NAMALWA (cell line): ENCODE measurements at places on chromosomes 16 and 17.

GRCh38 chr17:82548681-82549303 lies 29.3 kb downstream of the FOXK2 start:
- DNase-seq, result no peak

DNA sequence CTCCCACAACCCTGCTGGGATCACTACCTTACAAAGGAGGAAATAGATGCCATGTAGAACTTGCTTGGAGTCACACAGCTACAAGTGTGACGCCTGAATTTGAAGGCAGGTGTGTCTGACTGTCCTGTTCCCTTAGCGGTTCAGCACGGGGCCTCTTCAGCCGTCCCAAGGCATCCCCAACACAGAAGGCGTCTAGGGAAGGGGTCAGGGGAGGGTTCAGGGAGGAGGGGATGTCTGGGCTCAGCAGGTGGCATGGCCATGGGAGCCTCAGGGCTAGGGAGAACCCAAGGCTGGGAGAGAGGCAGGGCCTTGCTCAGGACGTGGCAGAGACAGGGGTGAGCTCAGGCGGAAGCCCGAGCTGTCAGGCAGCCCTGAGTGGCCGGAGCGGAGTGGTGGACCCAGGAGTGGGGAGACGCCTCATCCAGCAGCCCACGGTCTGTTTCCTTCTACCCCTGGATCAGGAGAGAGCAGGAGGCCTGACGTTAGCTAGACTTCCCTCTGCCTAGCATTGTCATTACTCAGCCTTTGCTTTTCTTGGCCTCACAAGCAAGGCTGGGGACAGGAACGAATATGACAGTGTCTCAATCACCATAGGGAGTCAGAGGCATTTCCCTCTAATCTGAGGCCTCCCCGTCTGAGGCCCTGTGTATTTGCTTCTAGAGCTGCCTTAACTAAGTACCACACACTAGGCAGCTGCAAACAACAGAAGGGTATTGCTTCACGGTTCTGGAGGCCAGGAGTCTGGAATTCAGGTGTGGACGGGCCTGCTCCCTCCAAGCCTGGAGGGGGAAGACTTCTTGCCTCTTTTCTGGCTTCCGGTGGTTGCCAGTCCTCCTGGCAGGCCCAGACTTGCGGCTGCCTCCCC lies 31.3 kb upstream of the ANKRD40CL start:
- no peak for DNase-seq

- DNase-seq, result no peak
Measured at GRCh38 chr16:591231-591630, 1.4 kb downstream of the RAB40C start.

GRCh38 chr17:3962965-3963236 lies 1.3 kb downstream of the ATP2A3 start:
- peak; percentile 15 for DNase-seq

GRCh38 chr16:50763211-50763610 lies 21.3 kb downstream of the CYLD start:
- no peak for DNase-seq

DNA sequence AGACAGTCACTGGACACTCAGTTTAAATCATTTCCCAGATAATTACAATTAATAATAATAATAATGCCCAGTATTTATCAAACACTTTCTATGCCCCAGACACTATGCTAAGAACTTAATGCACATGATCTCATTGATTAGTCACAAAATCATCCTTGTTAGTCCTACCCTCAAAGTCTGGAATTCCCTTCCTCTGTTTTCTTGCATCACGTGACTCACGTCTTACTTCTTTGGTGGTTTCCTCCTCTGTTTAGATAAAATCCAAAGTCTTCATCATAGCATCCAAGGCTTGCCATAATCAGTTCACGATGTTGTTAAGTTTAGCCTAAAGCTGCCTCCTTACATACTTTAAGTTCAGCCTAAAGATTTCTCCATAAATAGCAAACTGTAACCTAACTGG lies 471.9 kb downstream of the PMP22 start:
- no peak for DNase-seq

GRCh38 chr17:78706271-78706915 lies 75.7 kb downstream of the CYTH1 start:
- DNase-seq, result peak; percentile 62

GRCh38 chr16:65618333-65618732 lies 496.5 kb upstream of the CDH11 start:
- no peak for DNase-seq

DNA sequence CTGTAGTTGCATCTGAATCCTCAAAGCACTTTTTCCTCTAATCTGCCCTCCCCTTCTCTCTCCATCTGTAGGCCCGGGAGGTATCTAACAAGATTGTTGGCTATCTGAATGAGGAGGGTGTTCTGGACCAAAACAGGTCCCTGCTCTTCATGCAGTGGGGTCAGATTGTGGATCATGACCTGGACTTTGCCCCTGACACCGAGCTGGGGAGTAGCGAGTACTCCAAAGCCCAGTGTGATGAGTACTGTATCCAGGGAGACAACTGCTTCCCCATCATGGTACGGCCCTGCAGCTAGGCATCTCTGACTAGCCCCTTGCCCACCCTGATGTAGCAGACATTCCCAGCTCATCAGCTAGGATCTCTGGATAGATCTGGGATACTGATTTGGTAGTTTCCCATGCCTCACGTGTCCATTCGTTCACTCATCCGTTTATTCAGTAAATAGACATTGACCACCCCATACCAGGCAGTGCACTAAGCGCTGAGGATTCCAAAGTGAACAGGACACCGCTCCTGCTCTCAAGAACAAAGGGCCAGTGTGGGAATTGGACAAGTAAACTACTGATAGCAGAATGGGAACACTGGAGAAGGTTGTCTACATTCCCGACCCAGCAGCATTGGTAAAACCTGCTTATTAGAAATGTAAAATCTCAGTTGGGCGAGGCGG lies 12.1 kb downstream of the LPO start:
- DNase-seq, result no peak

GRCh38 chr16:89100601-89101302 lies 7.1 kb downstream of the ACSF3 start:
- no peak for DNase-seq

- DNase-seq, result no peak
Measured at GRCh38 chr16:3119701-3120408, 7.5 kb downstream of the ZNF205 start.

DNA sequence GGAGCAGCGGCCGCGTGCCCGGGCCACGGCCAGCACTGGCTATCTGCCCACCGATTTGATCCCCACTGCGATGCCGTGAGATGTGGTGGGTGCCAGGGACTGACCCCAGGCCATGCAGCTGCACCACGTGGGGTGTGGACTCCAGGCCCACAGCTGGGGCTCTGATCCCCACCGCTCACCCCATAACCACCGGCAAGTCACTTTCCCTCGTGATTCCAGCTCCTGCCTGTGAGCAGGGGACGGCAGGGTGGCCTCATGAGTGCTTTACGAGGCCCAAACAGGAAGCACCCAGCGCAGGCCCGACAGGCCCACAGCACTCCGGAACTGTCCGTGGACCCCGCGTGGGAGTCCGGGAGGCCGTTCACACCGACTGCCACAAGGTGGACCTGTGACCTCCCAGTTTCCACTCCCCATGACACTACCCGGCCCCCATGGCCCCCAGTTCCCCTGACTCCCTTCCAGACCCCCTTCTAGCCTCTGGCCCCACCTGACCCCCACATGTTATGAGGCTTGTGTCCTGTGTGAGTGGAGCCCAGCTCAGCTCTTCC lies 616 bp downstream of the PTX4 start:
- no peak for DNase-seq

DNA sequence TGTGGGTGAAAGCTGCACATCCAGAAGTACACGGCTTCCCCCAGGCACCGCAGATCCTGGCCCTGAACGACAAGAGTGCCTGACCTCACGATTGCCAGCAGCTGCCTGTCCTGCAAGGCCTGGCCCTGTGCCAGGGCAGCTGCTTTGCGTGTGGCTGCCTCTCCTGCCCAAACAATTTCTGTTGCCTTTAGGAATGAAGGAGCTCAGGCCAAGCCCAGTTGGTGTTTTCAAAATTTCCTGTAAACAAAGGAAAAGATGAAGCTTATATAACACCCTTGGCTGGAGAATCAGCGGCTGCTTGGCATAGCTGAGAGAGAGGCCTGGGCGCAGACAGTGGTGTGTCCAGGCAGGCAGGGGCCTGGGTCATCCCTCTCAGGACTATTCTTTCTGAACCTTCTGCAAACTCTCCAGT lies 11.7 kb upstream of the SLC47A2 start:
- DNase-seq, result peak; percentile 16

DNA sequence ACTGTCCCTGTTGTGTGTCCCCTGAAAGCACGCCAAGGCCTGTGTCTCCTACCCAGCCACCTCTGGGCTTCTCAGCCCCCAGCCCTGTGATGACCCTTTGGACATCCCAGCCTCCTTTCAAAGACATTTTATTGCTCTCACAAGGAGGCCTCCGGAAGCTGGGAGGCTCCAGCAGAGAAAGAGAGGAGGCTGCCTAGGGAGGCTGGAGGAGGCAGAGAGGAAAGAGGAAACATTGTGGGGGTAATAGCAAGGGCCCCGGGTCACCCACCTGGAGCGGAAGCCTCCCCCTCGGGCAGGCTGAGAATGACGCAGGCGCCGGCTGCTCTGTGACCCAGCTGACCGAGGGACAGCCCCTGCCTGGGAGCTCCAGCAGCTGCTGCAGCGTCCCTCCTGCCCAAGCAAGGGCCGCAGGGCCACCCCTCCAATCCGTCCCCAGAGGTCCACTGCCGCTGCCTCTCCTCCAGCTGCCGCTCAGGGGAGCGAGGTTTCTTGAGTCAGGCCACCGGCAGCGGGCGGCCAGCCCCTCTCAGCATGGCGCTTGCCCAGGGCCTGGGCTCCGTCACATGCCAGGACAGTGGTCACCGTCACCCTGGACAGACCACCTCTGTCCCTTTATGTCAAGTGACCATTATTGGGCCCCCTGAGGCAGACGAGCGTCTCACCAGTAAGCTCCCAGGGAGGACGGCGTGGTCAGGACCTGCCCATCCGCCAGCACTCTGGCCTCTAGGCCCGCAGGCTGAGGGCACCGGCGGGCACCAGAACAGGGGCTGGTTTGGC lies 29.3 kb downstream of the ACTG1 start:
- DNase-seq, result peak; percentile 69

- no peak for DNase-seq
Measured at GRCh38 chr17:1239210-1239609, 31.0 kb upstream of the BHLHA9 start.
